ENCODE measurements at places on chromosomes 12 and 14. TPM values are rescaled to one million over a fixed set of nuclear protein-coding genes. Genes with fewer than 3 reads are reported as not detected.

Gene SIX1
- 81.3 TPM for polyA plus RNA-seq

Gene GPR68
- polyA plus RNA-seq: 0.67 TPM

Gene AICDA
- polyA plus RNA-seq: 0.17 TPM

Gene CPM
- polyA plus RNA-seq: 2.4 TPM

All from muscle of leg (tissue), 16 donors.